ENCODE measurements at places on chromosomes 5 and 9.

DNA sequence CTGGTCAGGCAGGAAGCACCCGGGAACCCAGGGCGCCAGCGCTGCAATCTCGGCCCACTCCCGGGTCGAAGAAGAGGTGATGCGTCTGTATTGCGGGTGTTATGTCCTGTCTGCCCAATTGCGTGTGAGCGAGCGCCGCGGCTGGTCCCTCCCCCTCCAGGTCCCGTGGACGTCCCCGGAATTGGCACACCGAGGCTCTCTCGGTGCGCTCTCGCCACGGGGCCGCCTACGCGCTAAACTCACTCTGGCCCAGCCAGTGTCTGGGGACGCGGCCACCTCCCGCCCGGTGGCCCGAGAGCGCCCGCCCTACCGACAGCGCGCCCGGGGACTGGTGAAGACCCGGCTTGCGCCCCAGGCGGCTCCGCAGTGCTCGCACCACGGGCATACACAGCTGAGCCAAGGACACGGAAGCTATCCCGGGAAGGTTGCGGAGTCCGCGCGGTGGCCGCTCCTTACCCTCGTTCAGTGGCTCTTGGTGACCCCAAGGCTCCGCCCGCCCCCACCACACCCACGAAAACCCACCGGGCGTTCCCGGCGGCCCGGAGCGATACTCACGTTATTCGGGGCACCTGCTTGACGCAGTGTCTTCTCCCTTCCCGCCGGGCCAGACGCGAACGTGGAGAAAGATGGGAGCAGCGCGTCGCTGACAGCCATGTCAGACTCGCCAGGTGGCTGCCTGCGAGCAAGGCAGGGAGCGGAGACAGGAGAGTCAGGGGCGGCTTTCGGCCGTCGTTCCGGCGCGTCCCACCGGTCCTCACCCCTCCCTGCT lies 1.0 kb downstream of the KLF4 start:
- DNase-seq = peak; percentile 76

DNA sequence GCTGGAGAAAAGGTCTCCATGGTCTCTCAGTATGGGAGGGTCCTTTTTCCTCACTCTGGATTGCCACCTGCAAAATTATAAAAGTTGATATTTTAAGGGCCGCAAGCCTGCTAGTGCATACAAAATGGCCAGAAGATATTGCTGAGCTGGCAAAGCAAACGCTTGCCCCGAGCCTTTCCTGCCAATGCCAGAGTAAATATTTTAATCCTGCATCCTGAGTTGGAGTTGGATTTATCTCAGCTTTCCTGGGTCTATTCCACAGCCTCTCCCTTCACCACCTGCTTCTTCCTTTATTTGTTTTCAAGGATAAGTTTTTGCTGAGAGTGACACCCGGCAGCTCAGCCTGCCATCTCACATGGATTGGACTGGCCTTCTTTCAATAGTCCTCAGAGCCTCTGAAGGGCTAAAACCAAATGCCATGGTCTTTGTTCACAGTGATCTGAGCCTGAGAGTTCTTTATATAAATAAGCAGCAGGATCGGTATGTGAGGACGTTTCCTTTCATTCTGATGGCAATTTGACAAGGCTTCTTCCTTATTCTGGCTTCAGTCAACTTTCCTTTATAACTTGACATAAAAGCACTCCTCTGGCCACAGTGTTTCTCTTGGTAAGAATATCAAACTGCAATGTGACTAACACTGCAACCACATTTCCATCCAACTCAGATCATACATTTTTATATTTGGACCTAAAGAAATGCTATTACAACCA lies 170.1 kb downstream of the ADAMTS12 start:
- DNase-seq = peak; percentile 83

GRCh38 chr9:114746591-114747346 lies 59.1 kb downstream of the TNFSF15 start:
- DNase-seq = peak; percentile 48

GRCh38 chr5:129125819-129126218 lies 31.3 kb downstream of the ISOC1 start:
- DNase-seq = no peak

DNA sequence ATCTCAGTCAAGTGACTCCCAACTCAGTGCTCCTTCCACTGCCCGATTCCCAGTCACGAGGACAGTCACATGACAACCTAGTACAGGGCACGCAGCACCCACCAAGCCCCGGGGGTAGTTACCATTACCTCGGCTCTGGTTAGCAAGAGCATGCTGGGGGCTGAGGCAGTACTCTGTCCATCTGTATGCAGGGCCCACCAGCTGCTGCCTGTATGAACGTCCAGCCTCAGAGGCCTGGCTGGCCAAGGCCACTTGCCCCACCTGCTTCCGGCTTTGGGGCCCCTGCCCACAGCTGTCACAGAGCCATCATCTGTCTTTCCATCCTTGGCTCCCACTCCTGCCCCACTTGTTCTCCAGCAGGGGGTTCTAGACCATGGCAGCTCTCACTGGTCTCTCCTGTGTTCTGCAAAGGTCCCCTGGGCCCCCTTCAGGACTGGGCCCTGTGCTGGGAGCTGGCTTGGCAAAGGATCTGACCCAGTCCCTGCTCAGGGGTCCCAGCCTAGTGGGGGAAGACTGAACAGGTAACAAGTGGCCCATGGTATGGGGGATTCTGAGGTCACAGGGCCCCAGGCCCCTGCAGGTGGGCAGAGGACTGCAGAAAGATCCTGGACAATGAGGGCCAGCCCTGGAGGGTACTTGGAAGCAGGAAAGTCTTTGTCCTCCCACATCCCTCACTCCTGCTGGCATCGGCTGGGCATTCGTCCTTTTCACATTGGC lies 3.3 kb downstream of the RPL35 start:
- no peak for DNase-seq

DNA sequence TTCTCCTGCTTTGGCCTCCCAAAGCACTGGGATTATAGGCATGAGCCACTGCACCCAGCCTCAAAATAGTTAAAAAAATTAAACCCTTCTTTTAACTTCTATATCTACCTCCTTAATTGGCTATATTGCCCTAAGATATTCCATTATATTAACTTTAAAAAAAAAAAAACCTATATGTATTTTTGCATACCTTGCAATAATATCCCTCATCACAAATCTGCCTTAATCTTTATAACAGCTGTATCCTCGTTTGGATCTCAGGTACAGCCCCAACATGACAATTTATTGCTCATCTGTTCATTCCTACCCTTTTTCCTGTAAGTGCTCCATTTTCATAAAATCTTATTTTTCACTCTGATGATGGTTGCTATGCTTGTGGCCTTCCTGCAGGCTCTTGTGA lies 12.7 kb downstream of the GNPDA1 start:
- no peak for DNase-seq

DNA sequence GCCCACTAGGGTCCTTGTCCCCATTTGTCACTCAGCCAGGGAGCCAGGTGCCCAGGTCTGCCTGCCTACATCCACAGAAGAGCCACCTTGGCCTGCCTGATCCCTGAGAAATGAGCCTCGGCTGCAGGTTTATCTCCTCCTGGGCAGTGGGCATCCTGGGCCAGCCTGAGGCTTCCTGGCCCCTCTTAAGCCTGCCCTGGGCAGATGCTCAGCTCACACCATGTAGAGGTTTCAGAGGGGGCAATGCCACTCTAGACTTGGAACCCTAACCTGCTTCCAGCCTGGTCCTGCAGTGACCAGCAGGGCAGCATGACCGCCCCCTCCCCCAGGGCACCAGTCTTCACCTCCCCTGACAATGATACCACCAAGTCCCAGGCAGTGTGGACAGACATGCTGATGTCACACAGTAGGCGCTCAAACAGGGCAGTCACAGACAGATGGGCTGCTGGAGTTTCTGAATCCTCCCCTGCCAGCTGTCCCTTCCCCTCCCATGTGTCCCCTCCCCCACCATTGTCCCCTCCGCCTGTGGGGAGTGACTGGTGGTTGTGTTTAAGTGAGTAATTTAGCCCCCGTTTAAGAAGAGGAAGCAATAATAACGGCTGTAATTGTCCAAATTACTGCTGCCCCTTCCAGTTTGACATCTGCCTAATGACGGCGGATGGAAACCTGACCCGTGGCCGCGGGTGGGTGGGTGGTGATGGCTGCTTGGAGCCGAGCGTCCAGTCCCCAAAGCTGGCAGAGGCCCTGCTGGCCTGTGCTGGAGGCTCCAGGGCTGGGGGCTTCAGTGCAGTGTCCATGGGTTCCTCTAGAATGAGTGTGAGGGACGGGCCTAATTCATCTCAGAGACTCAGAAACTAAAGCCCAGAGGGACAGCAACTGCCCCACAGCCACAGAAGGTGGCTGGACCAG lies 147.7 kb downstream of the BARX1 start:
- DNase-seq = no peak

DNA sequence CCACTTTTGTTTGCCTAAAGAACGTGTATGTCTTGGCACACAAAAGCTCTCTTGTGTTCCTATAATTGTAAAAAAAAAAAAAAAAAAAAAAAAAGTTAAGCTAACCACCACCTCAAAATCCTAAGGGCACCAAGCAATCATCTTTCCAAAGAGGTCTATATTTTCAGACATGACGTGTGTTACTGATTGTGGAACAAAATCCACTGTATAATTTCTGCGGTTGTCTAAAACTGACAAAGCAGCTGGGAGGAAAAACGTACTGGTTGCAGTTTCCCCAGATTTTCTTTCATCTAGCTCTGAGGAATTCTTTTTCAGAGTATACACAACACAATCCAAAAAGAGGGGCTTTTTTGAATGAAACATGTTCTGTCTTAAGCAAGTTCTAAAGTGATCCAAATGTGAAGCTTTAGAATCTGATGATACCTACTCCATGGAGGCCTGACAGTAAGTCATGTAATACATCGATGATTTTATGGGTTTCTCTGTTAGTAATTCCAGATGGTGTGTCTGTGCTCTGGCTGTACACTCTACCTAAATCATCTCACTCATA lies 375.6 kb upstream of the NUDT12 start:
- DNase-seq = no peak
